ENCODE measurements at places on chromosomes 1 and 21.
A peak's percentile ranks its signal among the peaks of the same experiment; 100 is the strongest.

DNA sequence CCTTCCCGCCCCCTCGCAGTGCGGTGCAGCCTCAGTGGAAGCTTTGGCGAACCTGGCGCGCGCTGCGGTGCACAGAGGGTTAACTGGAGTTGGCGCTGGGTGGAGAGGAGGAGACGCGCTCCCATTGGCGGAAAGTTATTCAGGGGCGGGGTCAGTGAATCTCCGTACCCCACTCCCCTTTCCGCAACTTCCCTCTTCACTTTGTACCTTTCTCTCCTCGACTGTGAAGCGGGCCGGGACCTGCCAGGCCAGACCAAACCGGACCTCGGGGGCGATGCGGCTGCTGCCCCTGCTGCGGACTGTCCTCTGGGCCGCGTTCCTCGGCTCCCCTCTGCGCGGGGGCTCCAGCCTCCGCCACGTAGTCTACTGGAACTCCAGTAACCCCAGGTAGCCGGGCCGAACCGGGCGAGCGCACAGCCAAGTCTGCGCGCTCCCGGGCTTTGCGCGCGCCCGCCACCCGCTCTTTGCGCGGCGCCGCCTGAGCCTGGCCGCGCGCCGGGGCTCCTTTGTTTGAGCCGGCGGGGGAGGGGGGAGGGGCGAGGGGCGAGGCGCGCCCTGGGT lies at the start of gene EFNA4:
Gene EFNA4 (plus strand): TSS at position 191 of the 561 bp plus-strand sequence. CDS start 84 bp downstream, at position 275.
- peak; percentile 87 for DNase-seq

- DNase-seq = no peak
These were observed 102.4 kb upstream of the KRTAP19-8 start for GRCh38 chr21:31140676-31141075.

DNA sequence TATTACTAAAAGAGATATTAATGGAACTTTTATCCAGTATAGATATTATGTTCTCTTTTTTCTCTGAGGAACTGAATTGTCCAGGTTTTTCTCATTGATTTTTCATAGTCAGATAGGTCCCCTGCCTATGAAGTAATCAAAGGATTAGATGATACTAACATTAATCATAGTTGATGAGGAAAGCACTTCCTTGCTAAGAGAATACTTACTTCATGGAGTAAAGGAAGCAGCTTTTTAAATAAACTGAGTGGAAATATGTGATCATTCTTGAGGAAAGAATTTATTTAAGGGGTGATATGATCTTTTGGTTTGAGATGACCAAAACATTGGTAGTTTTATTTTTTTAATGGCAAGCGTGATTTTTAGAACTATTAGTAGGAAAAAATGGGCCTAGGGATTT lies 58.9 kb downstream of the SWT1 start:
- DNase-seq = no peak

DNA sequence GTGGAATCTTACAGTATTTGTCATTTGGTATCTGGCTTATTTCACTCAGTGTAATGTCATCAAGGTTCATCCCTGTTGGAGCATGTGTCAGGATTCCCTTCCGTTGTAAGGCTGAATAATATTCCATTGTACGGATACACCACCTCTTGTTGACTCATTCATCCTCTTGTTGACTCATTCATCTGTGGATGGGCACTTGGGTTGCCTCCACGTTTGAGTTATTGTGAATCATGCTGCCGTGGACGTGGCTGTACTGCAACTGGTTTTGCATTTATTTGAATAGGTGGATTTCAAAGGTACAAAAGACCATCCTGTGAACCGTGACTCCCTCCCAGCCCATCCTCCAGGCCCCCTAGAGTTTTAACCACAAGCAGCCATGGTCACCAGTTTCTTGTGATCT lies 11.9 kb upstream of the TCP10L start:
- no peak for DNase-seq

DNA sequence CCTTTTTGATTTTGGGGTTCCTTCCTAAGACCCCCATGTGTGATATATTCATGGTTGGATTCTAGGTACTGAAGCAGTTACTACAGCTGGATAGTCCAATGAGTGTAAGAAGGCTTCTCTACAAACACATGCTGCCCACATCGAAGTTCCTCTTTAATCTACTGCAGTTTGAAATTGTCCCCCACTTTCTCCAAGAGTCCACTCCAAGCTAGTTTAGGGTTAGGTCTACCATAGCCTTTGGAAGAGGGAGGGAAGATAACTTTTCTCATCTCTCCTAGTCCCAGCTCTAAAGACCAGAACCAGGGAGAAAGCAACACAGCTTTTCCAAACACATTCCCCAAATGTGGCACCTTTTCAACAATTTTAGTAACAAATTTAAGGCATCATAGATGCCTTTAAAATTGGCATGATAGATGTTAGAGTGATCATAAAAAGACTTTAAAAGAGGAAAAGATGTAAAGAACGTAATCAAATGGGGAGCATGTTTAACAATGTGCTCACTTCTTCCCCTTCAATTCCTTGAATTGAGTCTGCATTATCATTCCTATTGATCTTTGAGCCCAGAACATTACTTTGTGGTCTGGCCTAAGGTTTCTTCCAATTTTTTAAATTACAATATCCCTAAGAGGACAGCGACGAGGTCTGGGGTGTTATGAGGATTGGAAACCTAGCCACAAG lies 1.0 kb upstream of the EXO1 start:
- no peak for DNase-seq

DNA sequence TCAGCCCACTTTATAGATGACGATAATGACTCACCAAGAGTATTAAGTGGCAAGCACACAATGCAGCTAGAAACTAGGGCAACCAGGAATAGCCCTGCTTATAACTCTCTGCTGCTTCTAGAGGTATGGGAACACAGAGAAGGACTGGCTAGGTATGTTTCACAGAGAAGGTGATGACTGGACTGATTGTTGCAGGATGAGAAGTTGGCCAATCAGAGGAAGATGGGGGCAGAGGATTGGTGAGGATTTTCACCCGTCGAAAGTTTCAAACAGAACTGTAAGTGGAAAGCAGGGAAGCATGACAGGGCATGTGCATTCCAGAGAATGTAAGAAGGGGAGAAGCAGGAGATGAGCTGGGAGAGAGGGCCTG lies 222.4 kb upstream of the JUN start:
- DNase-seq = no peak

DNA sequence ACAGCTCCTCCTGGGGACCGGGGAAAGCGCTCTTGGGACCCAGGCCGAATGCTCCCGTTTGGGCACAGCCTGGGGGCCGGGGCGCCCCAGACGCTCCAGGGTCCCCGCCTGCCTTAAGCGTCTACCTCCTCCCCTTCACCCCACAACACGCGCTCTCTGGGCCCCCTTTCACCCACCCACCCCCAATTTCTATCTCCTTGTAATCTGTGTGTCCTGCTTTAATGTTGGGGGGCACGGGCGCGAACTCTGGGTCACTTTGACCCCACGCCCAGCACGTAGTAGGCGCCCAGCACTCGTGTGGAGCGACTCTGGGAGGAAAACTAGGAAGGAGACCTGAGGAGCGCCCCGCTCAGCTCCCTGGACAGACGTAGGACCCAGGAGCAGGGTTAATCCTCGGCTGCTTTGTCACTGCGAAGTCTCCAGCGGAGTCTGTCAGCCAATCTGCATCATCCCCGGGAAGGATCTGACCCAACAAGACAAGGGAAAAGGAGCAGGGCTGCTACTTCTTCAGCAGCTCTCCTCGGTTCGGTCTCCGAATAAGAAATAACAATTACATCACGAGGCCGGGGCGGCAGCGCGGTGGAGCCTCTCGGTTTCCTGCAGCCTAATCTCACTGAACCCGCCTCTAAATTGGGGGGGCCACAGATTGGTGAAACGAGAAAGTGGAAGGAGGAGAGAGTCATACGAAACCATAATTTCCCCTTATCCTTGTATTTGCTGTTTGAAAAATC lies 757 bp upstream of the NRIP1 start:
- peak; percentile 74 for DNase-seq

- no peak for DNase-seq
These were observed 11.0 kb downstream of the PLEKHA6 start for GRCh38 chr1:204348722-204349121.

Data from activated naive CD4-positive, alpha-beta T cell treated with Interleukin-2 at 50 U/mL for 16 hours (primary cell).